ENCODE measurements at places on chromosomes 3 and 15. TPM values are rescaled to one million over a fixed set of nuclear protein-coding genes. Genes with fewer than 3 reads are reported as not detected.

C15orf40 gene
- 20.5 TPM for total RNA-seq

GPR149 gene
- not detected for total RNA-seq

EPHA3 gene
- 6.5 TPM for total RNA-seq

AEN gene
- 17.4 TPM for total RNA-seq

SIDT1 gene
- total RNA-seq = 4.9 TPM

TMCC1 gene
- 42.4 TPM for total RNA-seq

SCG3 gene
- total RNA-seq = 0.13 TPM

ARL14 gene
- total RNA-seq = 0.31 TPM

TMC3 gene
- total RNA-seq = not detected

GP5 gene
- 0.22 TPM for total RNA-seq

MYO5C gene
- 41.6 TPM for total RNA-seq

RIOX2 gene
- total RNA-seq = 26.7 TPM

TNFSF10 gene
- 277 TPM for total RNA-seq

COL8A1 gene
- total RNA-seq = 24.2 TPM

PLSCR1 gene
- 266 TPM for total RNA-seq

SERINC4 gene
- 0.13 TPM for total RNA-seq

NEK10 gene
- total RNA-seq = 4.1 TPM

HRH1 gene
- 32.3 TPM for total RNA-seq

U2SURP gene
- total RNA-seq = 97.7 TPM

STXBP5L gene
- total RNA-seq = not detected

ABCC5 gene
- total RNA-seq = 39.3 TPM
